ENCODE measurements at places on chromosomes 7 and 10. TPM values are rescaled to one million over a fixed set of nuclear protein-coding genes. Genes with fewer than 3 reads are reported as not detected.

- no peak for DNase-seq
Observed at GRCh38 chr7:150450491-150451001, at the start of gene GIMAP8. TSS of gene GIMAP8 (plus strand) at chr7:150450630. CDS start at chr7:150466699, 16,069 bp downstream.

AGBL3 gene
- polyA plus RNA-seq, result 0.56 TPM

OR13A1 gene
- not detected for polyA plus RNA-seq

GRCh38 chr7:29008590-29008989 is 50.5 kb upstream of the TRIL start:
- DNase-seq, result no peak

DNA sequence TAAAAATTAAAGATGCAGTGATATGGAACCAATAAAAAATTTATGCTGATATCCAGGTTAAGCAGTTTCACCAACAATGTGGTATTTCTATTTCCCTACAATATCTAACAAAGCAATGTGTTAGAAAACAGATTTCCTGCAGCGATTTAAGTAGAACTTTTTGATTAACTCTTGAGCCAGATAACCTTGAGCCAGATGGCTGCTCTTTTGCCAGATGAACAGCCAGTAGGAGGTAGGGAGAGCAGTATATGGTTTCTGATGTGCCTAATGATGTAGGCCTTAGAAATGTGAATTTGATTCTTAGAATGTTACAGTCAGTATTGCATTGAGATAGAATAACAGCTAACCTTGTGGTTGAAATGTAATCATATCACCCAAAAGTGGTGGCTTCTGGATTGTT is 31.1 kb downstream of the STAMBPL1 start:
- DNase-seq, result no peak

CTAGE8 gene
- polyA plus RNA-seq, result 0.43 TPM

DNA sequence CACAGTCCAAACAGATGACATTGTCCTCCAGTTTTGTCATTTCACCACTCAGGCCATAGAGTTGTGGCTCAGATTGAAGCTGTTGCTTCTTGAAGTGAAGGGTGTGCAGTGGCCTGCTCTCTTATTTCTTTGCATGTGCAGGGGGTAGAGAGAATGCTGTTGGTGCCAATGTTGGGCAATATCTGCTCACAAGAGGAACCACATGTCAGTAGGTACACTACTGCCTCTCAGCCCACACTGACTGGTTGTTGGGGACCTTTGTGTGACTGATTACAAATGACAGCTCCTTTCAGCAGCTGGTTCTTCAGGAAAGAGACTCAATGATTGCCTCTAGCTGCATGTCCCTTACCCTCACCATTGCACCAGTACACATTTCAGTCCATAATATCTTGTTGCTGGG is 21.9 kb upstream of the SFTPA1 start:
- DNase-seq, result no peak
